ENCODE measurements at places on chromosomes 3 and 15.

DNA sequence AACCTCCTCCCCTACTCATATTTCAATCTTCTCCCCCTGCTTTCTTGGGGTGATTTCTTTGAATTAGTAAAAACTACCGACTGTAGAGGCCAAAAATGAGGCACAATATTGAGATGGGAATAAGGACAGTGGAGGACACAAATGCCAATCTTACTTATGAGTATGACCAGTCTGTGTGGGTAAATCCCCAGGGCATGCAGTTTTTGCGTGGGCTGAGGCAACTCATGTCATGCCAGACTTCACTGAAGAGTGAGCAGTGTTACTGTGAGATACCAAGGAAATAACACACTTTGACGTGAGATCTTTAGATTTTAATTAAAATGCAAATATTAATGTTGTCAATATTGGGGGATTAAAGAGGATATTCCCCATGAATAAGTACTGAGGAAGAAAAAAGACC is 254.3 kb upstream of the ICE2 start:
- DNase-seq, result no peak

DNA sequence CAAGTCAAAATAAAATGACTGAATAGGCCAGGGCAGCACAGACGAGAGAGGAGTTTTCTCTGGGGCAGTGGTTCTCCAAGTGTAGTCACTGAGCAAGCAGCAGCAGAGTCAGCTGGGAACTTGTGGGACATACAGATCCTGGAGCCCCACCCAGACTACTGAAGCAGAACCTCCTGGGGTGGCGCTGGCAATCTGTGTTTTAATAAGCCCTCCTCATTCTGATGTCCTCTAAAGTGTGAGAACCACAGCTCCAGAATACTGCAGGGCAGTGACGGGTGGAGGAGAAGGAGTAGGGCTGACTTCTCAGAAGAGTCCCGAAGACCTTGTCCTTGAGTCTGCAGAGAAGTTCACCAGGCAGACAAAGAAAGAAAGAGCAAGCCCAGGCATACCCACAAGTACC is 251.3 kb upstream of the HES1 start:
- DNase-seq, result no peak

DNA sequence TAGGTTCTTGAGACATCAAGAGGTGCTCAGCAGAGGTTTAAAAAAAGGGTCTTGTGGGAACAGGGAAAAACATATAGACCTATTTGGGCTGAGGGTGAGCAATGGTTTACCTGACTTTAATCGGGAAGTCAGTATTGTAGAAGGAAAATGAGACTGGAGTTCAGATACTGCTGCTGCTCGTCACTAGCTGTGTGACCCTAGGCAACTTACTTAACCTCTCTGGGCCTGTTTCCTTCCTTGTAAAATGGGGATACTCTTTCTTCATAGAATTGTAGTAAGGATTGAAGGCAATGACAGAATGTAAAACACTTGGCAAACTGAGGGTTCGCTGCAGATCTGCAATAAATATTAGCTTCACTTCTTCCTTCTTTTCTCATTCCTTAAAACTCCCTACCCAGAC is 327.5 kb upstream of the PROK2 start:
- no peak for DNase-seq

GRCh38 chr15:64710676-64711428 is 64.5 kb downstream of the RBPMS2 start:
- DNase-seq, result no peak

DNA sequence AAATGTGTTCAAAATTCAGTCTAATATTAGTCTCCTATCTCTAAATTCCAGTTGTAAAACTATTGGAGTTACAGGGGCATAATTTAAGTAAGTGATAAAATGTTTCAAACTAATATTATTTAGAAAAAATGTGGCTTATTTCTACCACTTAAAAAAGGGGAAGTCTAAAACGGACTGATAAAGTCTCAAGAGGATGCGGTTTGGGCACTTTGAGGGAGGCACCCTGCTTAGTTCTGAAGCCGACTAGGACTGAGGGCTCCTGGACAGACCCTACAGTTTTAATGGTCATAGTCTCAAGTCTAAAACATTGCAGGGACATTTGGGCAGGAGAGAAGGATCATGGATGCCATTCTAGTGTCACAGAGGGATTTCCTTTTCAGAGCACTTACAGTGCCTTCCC is 566.3 kb downstream of the NR2F2 start:
- DNase-seq, result no peak

DNA sequence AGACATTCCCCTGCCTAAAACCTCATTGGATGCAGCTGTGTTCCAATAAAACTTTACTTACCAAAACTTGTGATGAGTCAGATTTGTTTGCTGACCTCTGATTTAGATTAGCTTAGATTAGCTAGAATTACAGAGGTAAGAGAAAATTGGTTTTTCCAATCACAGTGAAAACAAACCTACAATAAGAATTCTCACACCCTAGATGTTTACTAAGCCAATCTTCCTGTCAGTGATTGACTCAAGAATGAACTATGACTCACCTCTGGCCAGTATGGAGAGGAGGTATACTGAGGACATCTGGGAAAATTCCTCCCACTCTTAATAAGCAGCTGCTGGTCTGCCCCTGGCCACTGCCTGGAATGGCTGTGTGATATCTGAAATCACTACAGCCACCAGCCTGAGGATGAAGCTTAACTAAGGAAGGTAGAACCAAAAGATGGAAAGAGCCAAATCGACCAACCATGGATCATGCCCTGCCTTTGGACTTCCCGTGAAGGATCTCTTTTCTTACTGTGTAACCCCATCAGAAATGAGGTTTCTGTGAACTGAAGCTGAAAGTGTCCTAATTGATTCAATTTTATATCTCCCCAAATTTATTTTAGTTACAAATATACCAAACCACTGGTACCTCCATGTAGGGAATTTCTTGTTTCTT is 19.0 kb upstream of the GHSR start:
- no peak for DNase-seq

DNA sequence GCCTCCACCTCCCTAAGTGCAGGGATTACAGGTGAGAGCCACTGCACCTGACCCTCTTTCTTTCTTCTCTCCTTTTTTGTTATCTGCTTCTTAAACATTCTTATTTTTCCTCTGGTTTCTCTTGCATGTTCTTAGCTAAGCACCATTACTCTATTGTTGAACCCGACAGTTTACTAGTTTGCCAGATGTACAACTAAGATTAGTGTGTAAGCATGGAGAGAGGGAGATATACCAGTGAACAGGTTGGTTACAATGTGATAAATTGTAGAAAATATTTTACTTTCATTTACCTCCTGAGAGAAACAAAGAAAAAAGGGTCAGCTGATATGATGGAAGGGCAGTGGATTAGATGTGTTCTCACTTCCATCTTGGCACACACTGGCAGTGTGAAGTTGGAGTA is 4.9 kb downstream of the HAUS2 start:
- no peak for DNase-seq

DNA sequence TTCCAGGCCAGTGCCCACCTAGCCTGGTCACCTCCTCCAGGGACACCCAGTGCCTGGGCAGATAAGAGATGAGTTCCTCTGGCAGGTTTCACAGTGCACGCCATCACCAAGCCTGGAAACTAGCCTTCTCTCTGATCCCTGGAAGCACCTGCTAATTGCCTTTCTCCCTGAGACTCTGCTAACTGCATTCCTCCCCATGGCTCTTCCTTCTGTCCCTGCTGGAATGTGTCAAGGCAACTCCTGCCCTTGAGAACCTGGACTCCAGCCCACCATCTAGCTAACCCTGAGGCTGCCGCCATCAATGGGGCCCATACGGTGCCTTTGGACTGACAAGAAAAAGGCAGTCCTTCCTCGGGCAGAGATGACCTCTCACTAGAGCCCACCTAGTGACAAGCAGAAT is 18.5 kb downstream of the VIPR1 start:
- no peak for DNase-seq

DNA sequence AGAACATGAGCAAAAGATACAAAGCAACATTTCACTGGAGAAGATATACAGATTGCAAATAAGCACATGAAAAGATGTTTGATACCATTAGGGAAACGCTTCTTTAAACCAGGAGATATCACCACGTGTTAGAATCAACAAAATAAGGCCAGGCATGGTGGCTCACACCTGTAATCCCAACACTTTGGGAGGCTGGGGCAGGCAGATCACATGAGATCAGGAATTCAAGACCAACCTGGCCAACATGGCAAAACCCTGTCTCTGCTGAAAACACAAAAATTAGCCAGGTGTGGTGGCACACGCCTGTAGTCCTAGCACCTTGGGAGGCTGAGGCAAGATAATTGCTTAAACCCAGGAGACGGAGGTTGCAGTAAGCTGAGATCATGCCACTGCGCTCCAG is 20.5 kb upstream of the MUC20 start:
- DNase-seq, result no peak

DNA sequence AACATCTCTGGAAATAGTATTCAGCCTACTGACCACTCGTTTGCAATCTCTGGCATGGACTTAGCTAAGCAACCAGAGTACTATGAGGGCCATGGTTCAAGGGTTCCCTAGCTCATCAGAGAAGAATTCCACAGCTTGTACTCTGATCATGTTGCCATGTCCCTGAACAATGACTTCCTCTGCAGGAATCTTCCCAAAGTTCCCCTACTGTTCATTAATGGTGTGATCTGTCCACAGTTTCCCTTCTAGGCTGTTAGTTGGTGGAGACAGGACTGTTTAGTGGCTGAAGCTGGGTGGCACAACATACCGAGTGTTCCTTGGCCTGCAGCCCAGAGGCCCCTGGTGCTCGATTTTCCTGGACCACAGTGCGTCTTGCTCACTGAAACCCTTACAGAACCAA is 44.4 kb upstream of the GALNT15 start:
- DNase-seq, result no peak

GRCh38 chr3:195929452-195929851 is 21.1 kb upstream of the TNK2 start:
- DNase-seq, result no peak

DNA sequence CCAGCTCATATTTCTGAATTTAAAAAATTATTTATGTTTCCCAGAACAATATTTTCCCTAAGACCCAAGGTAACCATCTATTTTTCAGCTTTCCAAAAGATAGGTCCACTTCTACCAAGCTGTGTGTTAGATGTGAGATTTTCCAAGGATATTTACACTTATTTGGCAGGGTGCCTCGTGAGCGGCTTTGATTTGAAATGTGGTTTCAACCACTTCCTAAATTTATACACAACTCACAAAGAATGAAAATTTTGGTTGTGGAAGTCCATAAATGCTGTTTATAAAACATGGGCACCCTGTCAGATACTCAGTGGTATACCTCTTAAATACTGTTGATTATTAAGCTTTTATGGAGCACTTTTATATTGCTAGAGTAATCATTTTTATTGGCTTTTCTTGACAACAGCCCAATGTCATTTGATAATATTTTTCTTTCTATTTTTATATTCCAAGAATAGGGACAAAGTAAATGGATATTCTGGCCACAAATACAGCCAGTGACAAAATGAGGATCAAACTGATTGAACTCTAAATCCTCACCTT is 57.6 kb downstream of the GAP43 start:
- no peak for DNase-seq
